Effector memory CD4-positive, alpha-beta T cell (primary cell): ENCODE measurements at places on chromosomes 3 and 15.

GRCh38 chr15:31065824-31066223, 35.7 kb downstream of the TRPM1 start:
- H3K27me3 ChIP-seq = no peaks in the 10 kb centered on the region
- H3K36me3 ChIP-seq = no peaks in the 10 kb centered on the region
- DNase-seq = no peak
- H3K27ac ChIP-seq = no peak overlapping the region

DNA sequence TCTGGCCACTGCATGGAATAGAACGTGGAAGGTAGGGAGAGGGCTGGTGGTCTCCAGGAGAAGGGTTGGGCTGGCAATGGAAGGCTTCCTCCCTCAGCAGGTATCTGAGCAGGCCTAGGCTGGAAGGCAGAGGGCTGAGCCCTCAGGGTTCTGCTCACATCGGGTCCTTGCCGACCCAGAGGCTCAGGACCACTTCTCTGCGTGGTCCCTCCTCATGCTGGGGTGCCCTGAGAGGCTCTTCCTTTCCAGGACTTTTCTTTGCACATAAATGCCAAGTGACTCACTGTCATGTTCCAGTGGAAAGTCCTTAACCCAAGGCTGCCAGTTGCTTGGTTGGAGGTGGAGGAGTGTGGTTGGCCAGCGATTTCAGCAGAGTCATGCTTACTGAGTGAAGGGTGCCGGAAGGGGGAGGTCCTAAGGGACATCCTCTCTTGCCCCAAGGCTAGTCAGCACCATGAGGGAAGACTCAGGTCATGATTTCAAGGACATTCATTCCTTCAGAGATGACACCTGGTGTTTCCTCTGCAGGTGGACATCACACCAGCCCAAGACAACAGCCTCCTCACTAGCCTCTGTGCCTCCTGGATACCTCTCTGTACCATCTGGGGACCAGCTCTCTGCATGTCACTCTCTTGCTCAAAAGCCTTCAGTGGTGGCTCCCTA, 8.2 kb downstream of the SLC6A6 start:
- peaks cover 7% of the 10 kb centered on the region for H3K36me3 ChIP-seq
- H3K4me3 ChIP-seq = no peak overlapping the region
- no peak for DNase-seq
- no peaks in the 10 kb centered on the region for H3K27me3 ChIP-seq

DNA sequence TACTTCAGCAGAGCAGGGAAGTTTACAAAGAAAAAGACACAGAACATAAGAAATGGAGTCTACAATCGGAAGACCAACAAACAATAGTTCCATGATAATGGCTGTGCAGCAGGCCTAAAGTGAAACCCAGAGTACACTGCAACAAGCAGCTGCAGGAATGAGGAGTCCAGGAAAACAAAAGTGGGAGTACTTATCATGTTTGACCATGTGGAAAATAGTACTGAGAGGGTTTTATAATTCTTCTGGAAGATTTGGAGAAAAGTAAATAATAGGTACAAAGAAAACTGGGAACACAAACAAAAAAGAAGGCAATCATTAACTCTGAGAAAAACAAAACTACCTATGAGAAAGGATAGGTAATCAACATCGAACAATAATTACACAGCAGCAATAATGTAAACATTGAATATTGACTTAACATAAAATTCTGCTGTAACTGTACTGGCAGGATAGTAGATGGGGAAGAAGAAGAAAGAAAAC, 87.5 kb downstream of the NEK10 start:
- DNase-seq = no peak
- H3K4me3 ChIP-seq = no peak overlapping the region
- no peaks in the 10 kb centered on the region for H3K4me1 ChIP-seq
- no peak overlapping the region for H3K27ac ChIP-seq

GRCh38 chr3:133827136-133827535, 21.5 kb downstream of the SRPRB start:
- no peaks in the 10 kb centered on the region for H3K4me1 ChIP-seq
- DNase-seq = no peak
- H3K27me3 ChIP-seq = no peaks in the 10 kb centered on the region
- H3K27ac ChIP-seq = no peak overlapping the region
- peaks cover 19% of the 10 kb centered on the region for H3K36me3 ChIP-seq

DNA sequence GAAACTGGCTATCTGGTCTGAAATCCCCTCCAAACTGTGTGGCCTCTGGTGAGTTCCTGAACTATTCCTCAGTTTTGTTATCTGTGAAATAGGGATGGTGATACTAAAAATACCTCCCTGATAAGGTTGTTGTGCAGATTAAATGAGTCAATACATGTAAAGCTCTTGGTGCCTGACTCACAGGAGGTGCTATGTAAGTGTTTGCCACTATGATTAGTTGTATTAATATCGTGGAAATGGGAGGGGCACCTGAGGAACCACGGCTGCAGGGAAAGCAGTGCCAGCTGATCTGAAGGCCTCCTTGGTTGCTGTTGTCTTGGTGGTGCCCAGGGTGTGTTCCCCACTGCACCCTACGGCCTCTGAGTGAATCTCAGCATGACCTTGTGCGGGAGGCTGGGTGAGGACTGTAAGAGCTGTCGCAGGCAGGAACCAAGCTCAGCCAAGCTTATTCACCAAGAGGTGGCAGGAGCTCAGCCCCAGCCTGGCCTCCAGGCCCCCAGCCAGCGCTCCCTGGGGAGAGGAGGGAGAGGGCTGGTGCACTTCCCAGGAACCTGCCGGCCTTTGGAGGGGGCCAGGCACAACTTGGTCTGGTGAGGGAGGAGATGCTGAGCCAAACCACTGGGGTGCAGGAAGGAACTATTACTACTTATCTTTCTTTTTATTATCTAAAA, 44.8 kb upstream of the CCDC174 start:
- H3K4me1 ChIP-seq = no peaks in the 10 kb centered on the region
- no peak overlapping the region for H3K4me3 ChIP-seq
- H3K27me3 ChIP-seq = peaks cover 15% of the 10 kb centered on the region
- no peak overlapping the region for H3K27ac ChIP-seq
- DNase-seq = no peak

GRCh38 chr3:162769564-162769963, 1273.0 kb downstream of the OTOL1 start:
- H3K4me3 ChIP-seq = no peak overlapping the region
- no peaks in the 10 kb centered on the region for H3K27me3 ChIP-seq
- H3K27ac ChIP-seq = no peak overlapping the region
- no peaks in the 10 kb centered on the region for H3K4me1 ChIP-seq
- no peaks in the 10 kb centered on the region for H3K36me3 ChIP-seq
- no peak for DNase-seq

DNA sequence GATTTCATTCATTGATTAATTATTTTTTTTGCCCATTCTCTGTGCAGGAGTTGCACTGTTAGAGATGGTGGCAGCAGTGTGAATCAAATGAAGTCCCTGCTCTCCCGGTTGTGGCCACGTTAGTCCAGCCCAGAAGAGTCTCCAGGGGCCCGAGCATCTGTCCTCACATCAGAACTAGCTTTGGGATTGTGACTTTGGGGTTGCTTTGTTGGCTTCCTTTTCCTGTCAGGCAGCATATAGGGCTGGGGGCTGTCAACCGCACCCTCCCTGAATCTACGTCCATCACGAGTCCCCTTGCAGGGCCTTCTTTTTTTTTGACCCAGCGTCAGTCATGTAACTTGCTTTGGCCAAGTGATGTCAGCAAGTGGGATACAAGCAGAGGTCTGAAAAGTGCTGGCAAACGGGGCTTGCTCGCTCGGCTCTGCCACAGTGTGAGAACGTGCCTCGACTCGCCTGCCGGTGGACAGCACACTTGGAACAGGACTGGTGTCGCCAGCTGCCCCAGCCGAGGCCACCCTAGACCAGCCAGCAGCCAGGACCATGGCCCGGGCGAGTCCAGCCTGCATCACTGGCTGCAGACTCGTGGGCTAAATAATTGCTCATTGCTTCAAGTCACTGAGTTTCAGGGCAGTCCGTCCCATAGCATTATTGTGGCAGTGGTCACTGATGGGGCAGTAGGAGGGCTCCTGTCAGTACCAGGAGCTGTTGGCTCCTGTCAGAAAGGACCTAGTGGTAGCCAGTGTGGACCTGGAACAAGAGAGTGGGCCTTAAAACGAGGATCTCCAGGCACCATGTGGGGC, 151.6 kb upstream of the MEF2A start:
- no peak for DNase-seq
- H3K4me3 ChIP-seq = no peak overlapping the region
- no peaks in the 10 kb centered on the region for H3K27me3 ChIP-seq
- H3K27ac ChIP-seq = no peak overlapping the region
- no peaks in the 10 kb centered on the region for H3K36me3 ChIP-seq
- H3K4me1 ChIP-seq = no peaks in the 10 kb centered on the region

DNA sequence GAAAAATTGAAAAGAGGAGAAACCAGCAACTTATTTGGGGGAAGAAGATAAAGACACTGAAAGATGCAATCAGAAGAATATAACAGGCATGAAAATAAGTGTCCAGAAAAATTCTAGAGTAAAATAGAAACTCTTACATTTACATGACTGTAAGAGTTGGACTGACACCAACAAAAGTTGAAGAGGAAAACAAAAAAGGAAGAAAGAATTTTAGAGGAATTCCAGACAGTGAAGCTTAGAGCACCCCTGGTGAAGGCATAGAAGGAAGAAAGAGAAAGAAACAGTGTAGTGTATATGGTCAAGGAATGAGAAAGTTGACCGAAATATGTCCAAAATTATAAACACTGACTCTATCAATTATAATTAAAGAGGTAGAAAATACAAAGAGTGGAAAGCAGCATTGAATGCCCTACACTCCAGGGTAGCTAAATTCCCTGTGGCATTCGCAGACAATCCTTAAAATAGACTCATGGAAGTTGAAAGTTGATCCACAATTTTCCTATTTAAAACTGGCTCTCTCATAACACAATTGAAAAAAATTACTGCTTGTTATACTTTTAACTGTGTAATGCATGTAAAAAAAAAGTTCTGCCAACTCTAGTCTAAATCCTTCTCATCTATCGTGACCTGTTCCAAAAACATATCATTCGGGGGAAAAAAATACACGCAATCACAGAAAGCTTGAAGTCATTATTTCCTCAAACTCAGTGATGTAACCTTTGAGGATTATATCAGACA, 102.6 kb upstream of the ABI3BP start:
- H3K36me3 ChIP-seq = no peaks in the 10 kb centered on the region
- H3K27me3 ChIP-seq = no peaks in the 10 kb centered on the region
- no peak for DNase-seq
- no peaks in the 10 kb centered on the region for H3K4me1 ChIP-seq
- H3K4me3 ChIP-seq = no peak overlapping the region
- H3K27ac ChIP-seq = no peak overlapping the region

DNA sequence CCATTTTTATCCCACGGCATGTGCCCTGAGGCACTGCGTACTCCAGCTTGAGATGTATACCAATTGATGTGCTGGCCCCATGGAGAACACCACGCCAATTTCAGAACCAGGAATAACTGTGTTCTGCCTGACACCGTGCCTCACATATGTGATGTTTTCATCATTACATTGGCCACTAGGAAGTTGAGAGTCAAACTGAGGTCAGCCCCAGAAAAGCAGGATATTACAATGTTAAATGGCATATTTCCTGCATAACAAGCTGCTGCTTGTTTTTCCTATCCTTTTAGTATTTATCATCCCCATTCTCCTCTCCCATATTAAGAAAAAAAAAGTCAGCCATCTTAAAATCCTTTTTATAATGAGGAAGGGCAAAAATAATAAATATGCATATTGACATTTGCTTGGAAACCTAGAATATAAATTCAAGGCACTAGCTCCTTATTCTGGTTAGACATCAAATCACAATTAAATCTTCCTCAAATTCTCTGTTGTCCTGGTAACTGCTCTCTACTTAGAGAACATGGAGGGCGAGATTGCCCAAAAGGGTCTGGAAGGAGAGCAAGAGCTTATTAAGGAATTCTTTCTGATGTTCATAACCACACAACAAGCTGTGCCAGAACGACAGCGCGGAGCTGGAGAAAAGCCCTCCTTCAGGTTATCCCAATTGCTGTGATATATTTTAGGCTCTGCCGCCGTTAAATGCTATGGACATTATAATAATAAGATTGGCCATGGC, 112.6 kb downstream of the UACA start:
- no peaks in the 10 kb centered on the region for H3K4me1 ChIP-seq
- DNase-seq = no peak
- no peaks in the 10 kb centered on the region for H3K27me3 ChIP-seq
- no peak overlapping the region for H3K4me3 ChIP-seq
- no peak overlapping the region for H3K27ac ChIP-seq

DNA sequence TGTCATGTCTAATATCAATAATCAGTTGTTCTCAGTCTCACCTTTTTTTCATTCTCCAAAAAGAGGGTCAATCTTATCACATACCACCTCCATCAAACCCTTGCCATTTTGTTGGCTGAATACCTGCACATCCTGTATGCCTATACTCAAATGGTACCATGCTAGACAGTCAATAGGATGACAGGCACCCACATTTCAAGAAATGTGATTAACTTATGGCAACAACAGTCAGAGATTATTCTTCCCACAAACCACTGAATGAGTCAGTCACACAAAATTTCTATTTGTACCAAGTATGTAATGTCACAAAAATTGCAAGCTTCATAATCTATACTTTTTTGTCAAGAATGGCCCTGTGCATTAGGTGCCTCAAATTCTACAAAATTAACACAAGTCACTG, 5.1 kb upstream of the SLC27A2 start:
- peaks cover 1% of the 10 kb centered on the region for H3K4me1 ChIP-seq
- H3K4me3 ChIP-seq = no peak overlapping the region
- no peak for DNase-seq
- H3K36me3 ChIP-seq = no peaks in the 10 kb centered on the region

- H3K27me3 ChIP-seq = no peaks in the 10 kb centered on the region
- DNase-seq = no peak
- H3K4me3 ChIP-seq = no peak overlapping the region
- H3K4me1 ChIP-seq = no peaks in the 10 kb centered on the region
Observed at GRCh38 chr15:60858511-60859070, 370.5 kb downstream of the RORA start.

- no peaks in the 10 kb centered on the region for H3K36me3 ChIP-seq
- DNase-seq = no peak
- H3K4me1 ChIP-seq = no peaks in the 10 kb centered on the region
- no peak overlapping the region for H3K27ac ChIP-seq
Observed at GRCh38 chr15:81751816-81752545, 293.8 kb downstream of the MEX3B start.

DNA sequence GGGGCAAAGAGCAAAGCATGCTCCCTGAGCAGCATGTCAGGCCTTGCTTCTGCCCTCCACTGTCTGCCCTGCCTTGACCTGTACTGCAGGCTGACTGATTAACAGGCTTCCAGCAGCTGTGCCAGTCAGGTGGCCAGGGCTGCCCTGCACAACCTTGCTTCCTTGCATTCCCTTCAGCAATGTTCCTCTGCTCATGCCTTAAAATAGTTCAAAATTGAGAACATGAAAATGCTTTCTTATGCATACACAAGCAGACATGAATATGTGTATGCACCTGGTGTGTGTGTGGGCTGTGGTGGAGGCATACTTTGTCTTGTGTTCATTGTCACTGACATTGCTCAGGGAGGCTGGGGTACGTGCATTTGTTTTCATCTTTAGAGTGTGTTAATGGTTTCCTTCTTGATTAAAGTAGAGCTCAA, 1.2 kb upstream of the SLC22A13 start:
- no peak for DNase-seq
- H3K27me3 ChIP-seq = no peaks in the 10 kb centered on the region
- no peaks in the 10 kb centered on the region for H3K36me3 ChIP-seq
- no peak overlapping the region for H3K4me3 ChIP-seq
- no peaks in the 10 kb centered on the region for H3K4me1 ChIP-seq

GRCh38 chr15:92510163-92510882, 116.6 kb downstream of the ST8SIA2 start:
- H3K4me3 ChIP-seq = no peak overlapping the region
- H3K4me1 ChIP-seq = no peaks in the 10 kb centered on the region
- no peaks in the 10 kb centered on the region for H3K36me3 ChIP-seq
- no peak for DNase-seq
- H3K27ac ChIP-seq = no peak overlapping the region
- no peaks in the 10 kb centered on the region for H3K27me3 ChIP-seq
